ENCODE measurements at places on chromosomes 1 and 21. TPM values are rescaled to one million over a fixed set of nuclear protein-coding genes. Genes with fewer than 3 reads are reported as not detected.
A peak's percentile ranks its signal among the peaks of the same experiment; 100 is the strongest.

OR14A16 gene
- total RNA-seq = not detected

CYP4A11 gene
- total RNA-seq = 501 TPM

SLC16A1 gene
- total RNA-seq = 29.2 TPM

CD160 gene
- not detected for total RNA-seq

NTMT2 gene
- total RNA-seq = not detected

DAB1 gene
- total RNA-seq = 1.4 TPM

CELA2B gene
- 0.83 TPM for total RNA-seq

DNA sequence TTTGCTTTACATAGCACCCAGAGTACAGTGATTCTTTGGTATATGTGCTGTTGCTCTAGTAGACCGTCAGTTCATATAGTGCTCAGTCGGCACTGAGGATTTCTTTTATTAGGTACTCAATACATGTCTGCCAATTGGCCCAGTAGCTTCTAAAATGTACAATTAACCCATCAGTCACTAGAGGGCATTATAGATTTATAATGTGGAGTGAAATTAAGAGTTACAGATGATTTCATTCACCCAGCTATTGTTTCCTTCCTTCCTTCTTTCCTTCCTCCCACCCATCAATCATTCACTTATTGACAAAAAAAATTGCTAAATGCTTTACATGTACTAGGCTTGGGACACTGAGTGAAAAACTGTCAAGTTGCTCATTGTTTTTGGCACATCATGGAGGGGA, 263.6 kb upstream of the USP24 start:
- no peak for DNase-seq

DNA sequence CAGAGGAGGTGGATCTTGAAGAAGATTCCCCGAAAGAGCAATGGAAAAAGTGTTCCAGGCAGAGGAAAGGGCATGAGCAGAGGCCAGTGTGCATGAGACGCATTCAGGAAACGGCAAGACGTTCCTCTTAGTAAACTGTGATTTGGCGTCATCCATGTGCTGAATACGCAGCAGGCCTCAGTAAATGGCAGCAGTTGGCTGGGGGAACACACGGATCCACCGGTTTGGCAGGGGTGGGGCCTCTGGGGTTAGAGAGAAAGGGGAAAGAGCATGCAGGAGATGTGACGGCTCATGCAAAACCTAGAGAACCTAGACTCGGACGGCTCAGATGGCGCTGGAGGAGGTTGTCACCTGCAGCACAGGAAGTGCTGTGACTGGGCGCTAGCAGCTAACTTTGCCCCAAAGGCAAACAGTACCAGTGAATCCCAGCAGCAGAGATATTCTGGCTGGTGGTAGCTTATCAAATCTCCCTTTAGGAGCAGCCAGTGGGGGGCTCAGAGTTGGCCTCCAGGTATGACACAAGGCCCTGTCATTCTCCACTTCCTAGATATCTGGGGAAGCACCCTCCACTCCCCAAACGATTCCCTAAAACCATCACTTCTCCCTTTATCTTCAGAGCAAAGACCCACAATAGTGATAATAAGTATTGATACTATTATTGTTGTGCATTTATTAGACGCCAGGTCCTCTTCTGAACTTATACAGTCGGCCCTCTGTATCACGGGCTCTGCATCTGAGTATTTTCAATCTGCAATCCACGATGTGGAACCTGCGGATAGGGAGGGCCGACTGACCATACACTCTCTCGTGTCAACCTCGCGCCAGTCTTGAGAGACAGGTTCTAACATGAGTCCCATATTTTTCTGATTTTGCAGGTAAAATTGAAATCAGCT, 7.6 kb downstream of the LAPTM5 start:
- DNase-seq = no peak

GRCh38 chr1:243354511-243355153, 98.8 kb downstream of the SDCCAG8 start:
- no peak for DNase-seq

DNA sequence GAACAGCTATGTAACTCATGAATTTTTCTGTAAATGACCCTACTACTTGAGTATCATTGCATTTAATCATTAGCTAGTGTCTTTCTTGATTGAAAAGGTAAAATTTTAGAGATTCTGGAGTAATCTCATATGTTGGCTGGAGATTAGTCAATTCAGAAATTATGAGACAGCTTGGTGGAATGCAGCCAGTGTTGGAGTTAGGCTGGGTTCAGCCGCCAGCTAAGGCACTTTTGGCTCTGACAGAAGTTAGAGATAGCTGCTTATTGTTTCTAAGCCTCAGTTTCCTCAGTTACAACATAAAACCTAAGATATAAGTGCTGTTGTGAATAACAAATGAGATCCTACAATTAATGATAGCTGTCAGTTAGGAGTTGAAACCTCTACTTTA, 49.4 kb downstream of the TBCE start:
- DNase-seq = no peak

DNA sequence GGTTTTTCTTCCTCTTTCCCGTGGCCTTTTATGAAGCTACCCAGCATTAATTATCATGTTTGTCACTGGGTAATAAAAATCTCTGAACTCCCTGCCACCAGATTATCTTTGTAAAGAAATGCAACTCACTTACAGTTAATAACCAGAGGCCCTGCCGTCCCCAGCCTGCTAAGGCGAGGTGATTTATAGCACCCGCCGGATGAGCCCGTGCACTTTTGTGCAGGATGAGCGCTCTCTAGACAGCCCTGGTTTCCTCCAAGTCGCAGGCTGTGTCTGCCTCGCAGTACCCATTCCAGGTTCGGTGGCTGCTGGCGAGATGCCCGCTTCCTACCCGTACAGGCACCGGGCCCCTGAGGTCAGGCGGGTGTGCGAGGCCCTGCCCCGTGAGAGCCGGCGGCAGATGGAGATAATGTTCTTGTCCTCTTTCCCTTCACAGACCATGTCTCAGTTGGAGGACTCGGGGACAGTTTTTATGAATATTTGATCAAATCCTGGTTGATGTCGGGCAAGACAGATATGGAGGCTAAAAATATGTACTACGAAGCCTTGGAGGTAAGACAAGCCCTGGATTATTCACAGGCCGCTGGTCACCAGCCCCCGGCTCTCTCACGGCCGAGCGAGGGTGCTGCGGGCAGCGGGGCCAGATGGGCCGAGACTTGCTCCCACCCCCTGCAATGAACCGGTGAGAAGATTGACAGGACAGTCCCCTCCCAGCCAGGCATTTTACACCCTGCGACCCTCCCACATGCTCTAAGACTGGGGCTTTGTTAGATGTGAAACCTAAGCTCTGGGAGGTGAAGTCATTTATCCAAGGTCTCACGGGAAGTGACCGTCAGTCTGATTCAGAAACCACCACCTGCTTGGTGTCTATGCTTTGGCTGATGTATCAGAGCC, 28.5 kb upstream of the SELENON start:
- peak; percentile 74 for DNase-seq

GRCh38 chr1:230237009-230237370, 170.0 kb downstream of the GALNT2 start:
- DNase-seq = no peak

- DNase-seq = peak; percentile 28
These were observed 8.6 kb downstream of the PODN start for GRCh38 chr1:53070621-53071020.

DNA sequence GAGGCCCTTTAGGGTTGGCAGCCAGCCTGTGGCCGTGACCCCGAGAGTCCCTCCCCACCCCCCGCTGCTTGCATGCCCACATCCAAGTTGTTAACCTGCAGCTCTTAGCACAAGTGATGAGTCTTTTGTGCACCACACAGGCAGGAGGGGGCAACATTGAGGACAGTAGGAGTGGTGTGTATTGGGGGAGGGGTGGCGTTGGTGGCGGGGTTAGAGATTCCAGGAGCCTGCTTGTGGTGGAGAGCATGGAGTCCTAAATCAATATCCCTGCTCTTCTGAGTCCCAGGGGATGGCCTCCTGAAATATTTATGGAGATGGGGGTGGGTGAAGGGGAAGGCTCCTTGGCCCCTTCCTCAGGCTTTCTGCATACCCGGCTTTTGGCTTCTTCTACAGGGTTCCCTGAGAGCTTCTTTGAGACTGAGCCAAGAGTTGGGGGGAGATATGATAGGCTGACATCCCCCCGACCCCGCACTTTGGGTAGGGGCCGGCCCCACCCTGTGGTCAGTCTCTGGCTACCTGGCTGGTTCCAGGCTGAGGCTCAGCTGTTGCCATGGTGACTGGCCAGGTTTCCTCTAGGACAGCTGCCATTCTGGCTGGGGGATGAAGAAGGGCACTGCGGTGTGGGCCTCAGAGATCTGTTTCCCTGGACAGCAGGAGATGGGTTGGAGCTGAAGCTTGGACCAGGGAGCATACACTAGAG, 5.0 kb downstream of the CHRNB2 start:
- DNase-seq = no peak

DNA sequence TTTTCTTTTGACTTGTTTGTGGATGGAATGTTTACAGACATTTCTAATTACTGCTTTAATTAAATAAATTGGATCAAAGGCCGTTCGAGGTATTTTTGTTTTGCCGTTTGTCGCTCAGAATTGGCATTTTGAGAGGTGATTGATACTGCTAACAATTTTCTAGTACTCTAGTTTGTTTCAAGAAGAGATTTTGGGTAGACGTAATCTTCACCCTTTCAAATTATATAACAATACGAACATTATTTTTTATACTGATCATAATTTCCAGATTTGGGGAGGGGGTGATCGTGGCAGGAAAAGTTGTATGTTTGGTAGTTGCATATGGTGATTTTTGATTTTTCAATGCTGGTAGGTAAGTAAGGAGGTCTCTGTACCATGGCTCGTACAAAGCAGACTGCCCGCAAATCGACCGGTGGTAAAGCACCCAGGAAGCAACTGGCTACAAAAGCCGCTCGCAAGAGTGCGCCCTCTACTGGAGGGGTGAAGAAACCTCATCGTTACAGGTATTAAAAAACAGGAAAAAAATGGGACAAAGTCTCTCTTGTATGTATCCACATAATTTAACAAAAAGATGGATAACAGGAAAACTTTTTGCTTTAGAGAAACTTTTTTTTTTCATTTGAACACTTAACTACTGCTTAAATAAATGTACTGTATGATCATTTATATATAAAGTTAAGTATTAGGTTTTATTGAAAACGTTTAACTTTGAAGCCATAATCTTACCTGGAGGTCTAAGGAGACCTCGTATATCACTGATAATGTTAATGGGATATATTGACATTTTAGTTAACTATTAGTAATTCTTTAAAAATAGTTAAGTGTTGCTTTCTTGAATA, 1.7 kb downstream of the H3-3A start:
- DNase-seq = no peak

DNA sequence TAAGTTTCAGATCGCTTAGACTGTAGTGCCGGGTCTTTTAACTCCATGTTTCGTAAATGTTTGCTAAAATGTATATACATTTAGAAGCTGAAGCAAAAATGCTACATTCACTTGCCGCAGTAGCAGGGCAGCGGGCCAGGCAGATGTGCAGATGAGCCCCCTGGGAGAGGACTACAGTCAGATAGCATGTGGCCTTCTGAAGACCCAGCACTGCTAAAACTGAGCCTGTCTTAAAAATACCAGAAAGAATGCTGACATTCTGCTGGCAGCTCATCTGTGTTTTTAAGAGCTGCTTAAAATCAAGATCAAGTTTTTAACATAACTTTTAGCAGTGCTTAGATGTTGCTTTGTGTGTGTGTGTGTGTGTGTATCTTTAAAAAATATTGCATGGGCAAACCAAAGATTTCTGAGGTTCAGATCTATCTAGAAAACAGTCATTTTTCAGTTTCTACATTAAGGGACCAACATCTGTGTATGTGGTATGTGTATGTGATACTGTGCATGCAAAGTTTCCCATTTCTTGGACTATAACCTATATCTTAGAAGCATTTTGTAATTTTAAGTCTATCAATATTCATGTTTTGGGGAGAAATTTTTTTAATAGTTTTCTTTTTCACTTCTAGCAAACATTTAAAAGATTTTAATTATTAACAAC, 31.7 kb downstream of the CHRM3 start:
- DNase-seq = no peak

DNA sequence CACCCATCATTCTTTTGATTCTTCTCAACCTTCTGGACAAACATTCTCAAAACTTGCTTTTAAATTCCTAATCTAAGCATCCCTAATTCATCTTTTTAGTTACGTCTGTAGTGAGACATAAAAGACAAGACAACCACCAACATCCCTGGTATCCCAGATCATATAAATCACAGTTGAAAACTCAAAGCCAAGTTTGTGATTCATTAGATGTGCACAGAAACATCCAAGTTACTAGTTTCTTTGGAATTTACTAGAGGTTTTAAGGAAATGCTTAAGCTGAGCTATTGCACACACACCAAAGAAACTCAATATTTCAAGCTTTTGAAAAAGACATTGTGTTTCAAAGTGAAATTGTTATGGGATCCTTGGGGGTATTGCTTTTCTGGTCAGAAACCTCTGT, 47.6 kb downstream of the ATP6V1G3 start:
- no peak for DNase-seq
